ENCODE measurements at places on chromosomes 6 and 20. TPM values are rescaled to one million over a fixed set of nuclear protein-coding genes. Genes with fewer than 3 reads are reported as not detected.

Gene GLP1R
- not detected for total RNA-seq

Gene SAMHD1
- 21.4 TPM for total RNA-seq

Gene TFAP2A
- 24.3 TPM for total RNA-seq

Gene ELOVL2
- total RNA-seq: 0.07 TPM

Gene CLDN20
- not detected for total RNA-seq

DNA sequence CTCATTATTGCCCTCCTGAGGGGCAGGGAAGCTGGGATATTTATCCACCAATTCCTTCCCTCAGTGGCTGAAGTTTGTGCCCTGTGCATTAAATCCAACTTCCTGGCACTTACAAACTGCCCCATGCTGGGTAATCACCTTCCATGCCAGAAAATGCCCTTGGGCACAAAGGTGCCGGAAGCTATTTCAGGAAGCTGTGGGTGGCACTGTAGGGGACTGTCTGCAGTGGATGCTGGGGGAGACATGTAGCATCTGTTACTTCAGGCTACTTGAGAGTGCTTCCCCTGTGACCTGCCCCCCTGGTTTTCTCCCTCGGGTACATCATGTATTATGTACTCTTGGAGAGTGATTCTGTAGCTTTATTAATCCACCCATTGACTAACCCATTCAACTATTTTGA, 24.7 kb upstream of the RALGAPA2 start:
- no peaks in the 10 kb centered on the region for H3K36me3 ChIP-seq
- DNase-seq: no peak
- H3K27me3 ChIP-seq: peaks cover 16% of the 10 kb centered on the region
- no peak overlapping the region for H3K4me3 ChIP-seq
- H3K27ac ChIP-seq: no peak overlapping the region

DNA sequence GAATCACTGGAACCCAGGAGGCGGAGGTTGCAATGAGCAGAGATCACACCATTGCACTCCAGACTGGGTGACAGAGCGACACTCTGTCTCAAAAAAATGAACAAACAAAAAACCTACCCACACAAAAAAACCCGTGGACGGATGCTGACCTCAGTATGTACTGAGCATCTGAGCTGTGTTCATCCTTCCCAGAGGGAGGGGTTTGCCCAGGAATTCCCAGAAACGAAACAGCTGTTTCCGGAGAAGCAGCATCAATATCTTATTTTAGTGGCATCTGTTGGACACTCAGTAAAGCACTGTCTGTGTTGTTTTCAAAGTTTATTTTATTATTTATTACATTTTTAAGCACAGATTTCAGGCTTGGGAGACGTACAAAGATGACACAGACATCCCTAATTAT, 18.7 kb downstream of the NANP start:
- no peak overlapping the region for H3K4me3 ChIP-seq
- no peaks in the 10 kb centered on the region for H3K27me3 ChIP-seq
- no peaks in the 10 kb centered on the region for H3K36me3 ChIP-seq
- H3K4me1 ChIP-seq: no peaks in the 10 kb centered on the region

GRCh38 chr20:25546048-25546447, 39.3 kb downstream of the NINL start:
- H3K4me3 ChIP-seq: no peak overlapping the region
- H3K27ac ChIP-seq: no peak overlapping the region
- peaks cover 20% of the 10 kb centered on the region for H3K4me1 ChIP-seq

DNA sequence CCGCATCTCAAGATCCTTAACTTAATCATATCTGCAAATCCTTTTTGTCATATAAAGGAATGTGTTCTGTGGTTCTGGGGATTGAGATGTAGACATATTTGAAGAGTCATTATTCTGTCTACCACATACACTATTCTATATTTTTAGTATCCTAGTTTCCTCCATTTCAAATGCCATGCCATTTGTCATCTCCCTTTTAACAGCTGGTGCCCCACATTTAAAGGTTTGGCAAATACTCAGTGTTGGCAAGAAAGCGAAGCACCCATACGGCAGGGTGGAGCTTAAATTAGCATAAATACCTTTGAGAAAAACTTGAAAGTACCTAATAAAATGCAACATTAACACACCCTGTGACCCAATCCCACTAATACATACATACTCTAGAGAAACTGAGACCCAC, 31.7 kb downstream of the PAK5 start:
- H3K4me3 ChIP-seq: no peak overlapping the region
- H3K27ac ChIP-seq: no peak overlapping the region
- peaks cover 10% of the 10 kb centered on the region for H3K27me3 ChIP-seq
- H3K4me1 ChIP-seq: no peaks in the 10 kb centered on the region

DNA sequence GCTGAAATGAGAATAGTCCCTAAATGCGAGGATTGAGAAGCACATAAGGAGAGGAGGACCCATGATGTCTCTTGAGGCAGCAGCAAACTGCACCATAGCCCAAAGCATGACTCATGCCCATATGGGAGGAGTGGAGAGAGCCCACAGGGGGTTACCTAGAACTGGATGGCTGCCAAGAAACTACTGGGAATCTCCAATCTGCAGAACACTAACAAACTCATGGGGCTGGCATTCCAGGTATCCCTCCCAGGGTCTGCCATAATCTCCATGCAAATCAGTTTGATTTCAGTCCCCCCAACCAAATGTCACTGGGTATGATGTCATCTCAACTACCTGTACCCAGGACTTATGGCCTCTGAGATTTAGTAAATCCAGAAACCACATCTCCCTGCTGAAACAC, 410.5 kb downstream of the PTPRT start:
- H3K36me3 ChIP-seq: no peaks in the 10 kb centered on the region
- no peaks in the 10 kb centered on the region for H3K27me3 ChIP-seq

DNA sequence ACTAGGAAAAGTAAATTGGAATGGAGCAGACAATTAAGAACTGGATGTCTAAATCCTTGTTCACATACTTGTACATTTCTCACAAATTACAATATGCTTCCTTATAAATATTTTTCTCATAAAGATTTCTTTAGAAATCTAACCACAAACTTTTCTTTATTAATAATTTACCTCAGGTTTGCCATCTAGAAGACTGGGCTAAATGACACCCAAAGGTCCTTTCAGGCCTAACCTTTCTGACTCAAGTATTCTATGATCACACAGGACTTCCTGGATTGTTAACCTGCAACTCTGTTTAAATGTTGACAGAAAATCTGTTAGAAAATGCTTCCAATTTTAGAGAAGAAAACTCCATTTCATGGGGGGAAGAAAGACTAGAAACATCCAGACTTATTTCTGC, 330.5 kb upstream of the MAP3K7 start:
- no peak overlapping the region for H3K4me3 ChIP-seq
- H3K27ac ChIP-seq: no peak overlapping the region
- H3K27me3 ChIP-seq: no peaks in the 10 kb centered on the region
- no peaks in the 10 kb centered on the region for H3K36me3 ChIP-seq
- H3K4me1 ChIP-seq: no peaks in the 10 kb centered on the region

- H3K27ac ChIP-seq: no peak overlapping the region
- no peaks in the 10 kb centered on the region for H3K27me3 ChIP-seq
- no peak overlapping the region for H3K4me3 ChIP-seq
- no peak for DNase-seq
- no peaks in the 10 kb centered on the region for H3K4me1 ChIP-seq
- H3K36me3 ChIP-seq: no peaks in the 10 kb centered on the region
Measured at GRCh38 chr6:116997496-116997895, 120.5 kb downstream of the RFX6 start.

GRCh38 chr6:134577998-134578397, 260.1 kb upstream of the SGK1 start:
- no peaks in the 10 kb centered on the region for H3K36me3 ChIP-seq
- peak; percentile 1 for DNase-seq

GRCh38 chr6:138592749-138593123, 93.4 kb upstream of the NHSL1 start:
- H3K27ac ChIP-seq: peak overlapping the region; percentile 53
- H3K4me1 ChIP-seq: peaks cover 6% of the 10 kb centered on the region
- H3K27me3 ChIP-seq: no peaks in the 10 kb centered on the region
- peak overlapping the region; percentile 53 for H3K4me3 ChIP-seq
- H3K36me3 ChIP-seq: no peaks in the 10 kb centered on the region

DNA sequence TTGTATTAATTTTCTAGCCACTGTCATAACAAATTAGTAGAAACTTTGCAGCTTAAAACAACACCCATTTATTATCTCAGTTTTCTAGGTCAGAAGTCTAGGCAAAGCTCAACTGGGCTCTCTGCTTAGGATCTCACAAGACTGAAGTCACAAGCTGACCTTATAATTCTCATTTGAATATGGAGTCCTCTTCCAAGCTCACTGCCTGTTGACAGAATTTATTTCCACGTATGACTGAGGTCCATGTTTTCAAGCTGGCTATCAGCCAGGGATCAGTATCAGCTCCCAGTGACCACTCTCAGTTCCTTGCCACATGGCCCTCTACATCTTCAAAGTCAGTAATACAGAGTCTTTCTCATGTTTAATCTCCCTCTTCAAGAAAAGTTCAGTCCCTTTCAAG, 11.7 kb upstream of the HLA-DQB2 start:
- no peaks in the 10 kb centered on the region for H3K36me3 ChIP-seq
- H3K4me1 ChIP-seq: no peaks in the 10 kb centered on the region
- no peaks in the 10 kb centered on the region for H3K27me3 ChIP-seq
- H3K4me3 ChIP-seq: no peak overlapping the region
